ENCODE measurements at places on chromosomes 3 and 15.

- DNase-seq: peak; percentile 19
Measured at GRCh38 chr3:149299938-149300801, 33.3 kb downstream of the TM4SF18 start.

- peak; percentile 65 for DNase-seq
Measured at GRCh38 chr3:11634081-11634635, 9.6 kb downstream of the VGLL4 start.

DNA sequence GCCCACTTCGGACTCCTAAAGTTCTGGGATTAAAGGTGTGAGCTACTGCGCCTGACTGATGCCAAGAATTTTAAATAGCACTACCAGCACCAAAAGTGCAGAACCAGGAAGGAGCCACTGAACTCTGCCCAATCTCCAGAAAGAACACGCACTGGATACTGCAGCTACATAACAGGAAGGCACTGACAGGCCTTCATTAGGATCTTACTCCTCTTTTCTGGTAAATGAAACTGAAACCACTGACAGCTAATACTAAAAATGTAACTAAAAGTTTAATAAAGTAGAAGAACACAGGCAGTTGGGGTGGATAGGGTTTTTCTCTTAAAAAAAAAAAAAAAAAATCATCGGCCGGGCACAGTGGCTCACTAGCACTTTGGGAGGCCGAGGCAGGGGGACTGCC is 74.1 kb upstream of the CHRM5 start:
- no peak for DNase-seq

DNA sequence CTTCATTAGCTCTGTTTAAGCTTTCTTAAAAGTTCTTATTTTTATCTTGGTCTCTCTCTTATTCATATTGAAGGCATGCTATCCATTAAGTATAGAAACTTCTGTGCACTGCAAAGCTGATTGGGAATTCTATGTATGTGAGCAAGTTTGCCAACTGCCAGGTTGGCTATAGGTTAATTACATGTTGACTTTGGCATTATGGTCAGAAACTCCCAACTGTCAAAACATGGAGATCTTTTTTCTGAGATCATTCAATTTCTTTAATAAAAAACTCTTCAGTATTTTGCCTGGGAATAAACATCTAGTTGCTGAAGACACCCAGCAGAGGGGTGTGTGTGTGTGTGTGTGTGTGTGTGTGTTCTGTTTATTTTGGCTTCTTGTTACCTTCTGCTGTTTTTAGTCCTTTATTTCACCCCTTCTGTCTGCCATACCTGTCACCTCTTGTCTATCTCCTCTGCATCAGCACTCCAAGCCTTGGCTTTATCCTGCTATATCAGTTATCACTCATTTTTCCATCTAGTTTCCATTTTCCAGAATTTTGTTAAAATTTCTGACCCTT is 1.3 kb upstream of the ARL14 start:
- DNase-seq: no peak

GRCh38 chr15:27865926-27866325 is 233.2 kb downstream of the OCA2 start:
- DNase-seq: no peak

GRCh38 chr3:50164984-50165909 is 10.1 kb downstream of the SEMA3F start:
- DNase-seq: peak; percentile 50

DNA sequence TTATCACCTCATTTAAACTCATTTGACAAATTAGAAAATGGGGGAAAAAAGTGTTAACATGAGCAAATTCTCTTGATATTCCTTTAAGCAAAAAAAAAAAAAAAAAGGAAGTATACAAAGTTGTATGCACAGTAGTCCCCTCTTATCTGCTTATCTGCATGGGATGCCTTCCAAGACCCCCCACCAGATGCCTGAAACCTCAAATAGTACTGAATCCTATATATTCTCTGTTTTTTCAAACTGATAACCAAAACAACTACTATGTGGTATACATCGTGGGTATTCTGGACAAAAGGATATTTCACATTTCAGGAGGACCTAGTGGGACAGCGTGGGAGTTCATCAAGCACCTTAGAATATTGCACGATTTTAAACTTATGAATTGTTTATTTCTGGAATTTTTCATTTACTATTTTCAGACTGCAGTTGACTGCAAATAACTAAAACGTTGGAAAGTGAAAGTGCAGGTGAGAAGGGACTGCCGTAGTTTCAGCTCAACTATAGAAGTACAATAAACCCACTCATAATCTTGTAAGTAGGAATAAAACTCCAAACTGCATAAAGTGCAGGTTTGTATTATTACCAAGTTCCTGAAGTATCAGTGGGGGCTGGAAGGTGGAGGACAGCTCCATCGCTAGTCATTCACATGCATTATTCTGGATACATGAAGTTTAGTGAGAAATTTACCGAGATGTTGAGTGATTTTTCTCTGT is 43.6 kb upstream of the PLCL2 start:
- no peak for DNase-seq

DNA sequence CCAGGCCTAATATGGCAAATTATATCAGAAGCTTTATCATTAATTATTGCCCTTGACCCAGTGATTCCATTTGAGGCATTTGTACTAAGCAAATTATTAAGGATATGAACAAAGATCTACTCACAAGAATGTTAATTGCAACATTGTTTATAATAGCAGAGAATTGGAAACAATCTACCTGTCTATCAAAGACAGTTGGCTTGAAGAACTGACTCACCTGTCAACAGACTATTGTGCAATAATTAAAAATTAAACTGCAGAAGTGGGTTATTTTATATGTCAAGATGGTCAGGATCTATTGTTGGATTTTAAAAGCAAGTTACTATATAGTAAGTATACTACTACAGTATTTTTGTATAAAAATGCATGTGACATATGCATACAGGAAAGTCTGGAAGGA is 6.7 kb upstream of the FETUB start:
- no peak for DNase-seq

DNA sequence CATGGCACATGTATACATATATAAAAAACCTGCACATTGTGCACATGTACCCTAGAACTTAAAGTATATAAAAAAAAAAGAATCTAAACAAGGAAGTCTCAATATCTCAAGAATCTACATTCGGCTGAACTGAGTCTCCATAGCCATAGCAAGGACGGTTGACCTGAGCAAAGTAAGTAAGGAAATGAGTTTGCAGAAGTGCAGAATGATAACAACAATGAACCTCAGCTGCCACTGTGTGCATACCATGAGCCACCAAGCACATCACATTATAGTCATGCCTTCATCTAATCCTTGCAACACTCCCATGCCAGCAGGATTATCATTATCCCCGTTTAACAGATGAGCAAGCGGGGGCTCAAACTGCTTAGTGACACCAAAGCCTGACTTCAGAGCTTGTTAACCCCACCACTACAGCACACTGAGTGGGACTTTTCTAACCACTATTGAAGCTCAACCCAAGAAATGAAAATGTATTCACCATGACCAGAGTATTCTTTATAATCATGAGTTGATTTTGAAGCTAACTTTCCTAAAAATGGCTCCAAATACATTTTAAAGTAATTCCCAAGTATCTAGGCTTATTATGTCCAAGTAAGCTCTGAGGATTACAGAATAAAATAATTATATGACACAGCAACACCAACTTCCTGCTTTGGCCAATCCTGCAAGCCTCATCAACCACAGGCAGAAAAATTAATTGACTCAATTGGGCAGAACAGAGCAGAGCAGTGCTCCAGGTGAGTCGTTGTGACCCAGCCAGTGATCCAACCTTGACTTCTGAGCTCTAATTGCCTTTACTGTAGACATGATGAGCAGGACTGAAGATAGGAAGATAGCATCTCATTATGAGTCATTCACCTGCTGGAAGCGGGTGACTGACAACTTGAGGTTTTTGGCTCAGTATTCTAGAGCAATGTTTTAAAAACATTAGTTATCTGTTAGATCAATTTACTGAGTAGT is 47.3 kb upstream of the IL12A start:
- no peak for DNase-seq

- DNase-seq: no peak
Measured at GRCh38 chr3:186849374-186849975, 7.0 kb downstream of the ADIPOQ start.

GRCh38 chr3:14899993-14900618 is 47.3 kb upstream of the NR2C2 start:
- DNase-seq: no peak

DNA sequence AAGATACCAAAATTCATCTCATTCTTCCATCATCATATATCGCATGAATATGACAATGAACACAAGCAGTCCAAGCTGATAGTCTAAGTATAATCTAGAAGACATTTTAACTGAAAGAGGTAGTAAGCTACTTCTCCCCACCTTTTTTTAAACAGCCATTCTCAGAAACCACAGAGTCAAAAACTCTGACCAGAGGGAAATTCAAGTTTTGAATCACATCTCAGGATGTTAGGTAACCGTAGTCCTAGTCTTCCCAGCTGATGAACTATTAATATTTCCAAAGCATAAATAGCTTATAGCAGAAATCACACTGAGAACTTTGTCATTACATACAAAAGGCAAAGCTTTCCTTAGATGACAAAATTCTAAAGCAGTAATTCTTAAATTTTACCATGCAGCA is 25.8 kb downstream of the NPTN start:
- no peak for DNase-seq

GRCh38 chr15:76341366-76342057 is 4.9 kb downstream of the ISL2 start:
- DNase-seq: no peak
